NB4 (cell line): ENCODE measurements at places on chromosomes 5 and 9.

DNA sequence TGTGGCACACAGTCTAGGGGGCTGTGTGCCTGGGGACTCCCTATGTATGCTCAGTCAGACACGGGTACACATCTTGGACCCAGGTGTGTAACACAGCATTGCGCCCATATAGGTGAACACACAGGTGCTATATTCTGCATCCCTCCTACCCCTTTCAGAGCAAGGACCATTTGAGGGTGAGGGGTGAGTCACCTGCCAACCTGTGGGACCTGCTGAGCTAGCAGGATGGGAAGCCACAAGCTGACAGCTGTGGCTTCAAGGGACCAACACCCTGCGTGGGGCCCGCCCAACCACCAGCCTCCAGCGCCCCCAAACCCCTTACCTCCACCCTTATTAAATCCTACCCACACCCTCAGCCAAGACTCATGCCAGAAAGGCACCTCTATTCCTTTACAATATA, 14.6 kb upstream of the AQP7 start:
- peak; percentile 4 for DNase-seq

GRCh38 chr9:128493424-128493823, 11.1 kb upstream of the GLE1 start:
- DNase-seq: no peak

DNA sequence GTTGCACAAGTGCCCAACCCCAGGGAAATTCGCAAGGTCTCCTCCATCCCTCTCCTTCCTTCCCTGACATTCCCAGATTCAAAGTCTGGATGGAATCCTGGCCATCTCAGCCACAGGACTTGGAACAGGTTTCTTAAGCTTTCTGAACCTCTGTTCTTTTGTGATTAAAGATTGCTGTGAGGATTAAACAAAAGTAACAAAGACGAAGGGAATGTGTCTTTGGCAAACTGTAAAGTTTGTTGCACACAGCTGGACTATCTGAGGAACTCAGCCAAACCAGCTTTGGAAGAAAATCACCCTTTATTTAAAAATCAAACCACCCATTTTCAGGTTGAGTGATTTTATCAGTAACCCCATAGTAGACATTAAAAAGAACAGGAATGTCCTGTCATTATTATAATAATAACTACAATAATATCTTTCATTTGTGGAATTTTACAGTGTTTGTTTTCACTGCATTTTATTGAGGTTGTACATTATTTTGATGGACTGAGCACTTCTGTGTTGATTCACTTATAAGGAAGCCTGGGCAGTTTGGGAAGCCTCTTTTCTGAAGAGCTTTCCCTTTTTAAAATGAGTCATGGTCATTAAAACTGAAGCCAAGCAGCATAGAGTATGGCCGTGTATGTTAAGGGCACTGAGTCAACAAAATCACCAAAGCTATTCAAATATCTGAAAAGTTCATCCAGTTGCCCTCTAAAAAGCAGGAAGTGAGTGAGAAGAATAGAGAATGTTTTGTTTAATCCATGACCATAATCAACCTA, 310.2 kb downstream of the AGTPBP1 start:
- no peak for DNase-seq

- no peak for DNase-seq
Measured at GRCh38 chr5:165055476-165055875, 1550.1 kb downstream of the MAT2B start.

GRCh38 chr5:169442403-169442874, 141.1 kb upstream of the SPDL1 start:
- DNase-seq: peak; percentile 29

DNA sequence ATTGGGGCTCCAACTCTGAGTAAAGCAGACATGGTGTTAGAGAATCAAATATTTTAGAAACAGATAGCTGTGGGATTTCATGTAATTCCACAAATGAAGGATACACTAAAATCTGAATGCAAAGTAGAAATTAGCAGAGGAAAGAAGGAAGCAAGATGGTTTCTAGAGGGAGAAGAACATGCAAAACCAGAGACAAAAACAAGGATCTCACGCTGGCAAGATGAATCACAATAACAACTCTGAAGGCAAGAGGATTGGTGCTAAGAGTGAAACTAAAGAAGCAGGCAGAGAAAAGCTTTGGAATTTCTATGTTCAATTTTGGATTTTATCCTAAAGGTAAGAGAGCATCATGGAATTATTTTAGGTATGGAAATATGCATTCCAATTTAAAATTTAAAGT, 857.2 kb upstream of the COX7C start:
- no peak for DNase-seq

DNA sequence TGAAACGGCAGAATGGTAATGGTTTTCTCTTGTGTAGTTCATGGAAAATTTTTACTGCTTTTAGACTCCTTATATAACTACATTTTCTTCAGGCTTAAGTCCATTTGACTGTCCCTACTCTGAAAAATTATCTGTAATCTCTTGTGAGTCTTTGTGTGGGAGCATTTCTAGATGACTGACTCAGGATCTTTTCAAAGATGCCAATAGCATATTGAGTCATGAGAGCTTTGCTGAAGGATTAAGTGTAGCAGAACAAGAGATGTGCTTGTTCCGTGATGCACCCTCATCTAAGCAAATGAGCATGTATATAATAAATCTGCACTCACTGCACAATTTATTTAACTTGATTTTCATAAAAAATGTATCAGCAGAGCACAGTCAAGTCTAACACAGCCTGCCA, 298.7 kb upstream of the CDH6 start:
- no peak for DNase-seq

DNA sequence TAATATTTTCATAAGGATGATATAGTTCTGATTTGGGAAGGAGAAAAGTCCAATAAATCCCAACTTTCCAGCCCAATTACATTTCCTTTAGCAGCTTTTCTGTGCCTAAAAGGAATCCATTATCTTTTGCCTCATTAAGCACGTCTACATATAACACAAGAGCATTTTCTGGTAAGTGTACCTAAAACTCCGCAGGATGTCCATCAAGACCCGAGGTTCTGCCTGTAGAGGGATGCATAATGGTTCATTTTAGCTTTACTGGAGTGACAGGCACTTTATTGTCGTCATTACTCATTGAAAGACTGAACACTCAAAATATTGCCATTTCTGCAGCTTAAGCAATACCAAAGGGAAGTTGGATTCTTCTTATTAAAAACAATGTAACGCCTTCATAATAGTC, 669.0 kb downstream of the PRELID2 start:
- DNase-seq: no peak

- peak; percentile 20 for DNase-seq
Measured at GRCh38 chr5:109479260-109479860, 69.6 kb upstream of the PJA2 start.

- no peak for DNase-seq
Measured at GRCh38 chr5:89988998-89989655, 420.4 kb downstream of the CETN3 start.

DNA sequence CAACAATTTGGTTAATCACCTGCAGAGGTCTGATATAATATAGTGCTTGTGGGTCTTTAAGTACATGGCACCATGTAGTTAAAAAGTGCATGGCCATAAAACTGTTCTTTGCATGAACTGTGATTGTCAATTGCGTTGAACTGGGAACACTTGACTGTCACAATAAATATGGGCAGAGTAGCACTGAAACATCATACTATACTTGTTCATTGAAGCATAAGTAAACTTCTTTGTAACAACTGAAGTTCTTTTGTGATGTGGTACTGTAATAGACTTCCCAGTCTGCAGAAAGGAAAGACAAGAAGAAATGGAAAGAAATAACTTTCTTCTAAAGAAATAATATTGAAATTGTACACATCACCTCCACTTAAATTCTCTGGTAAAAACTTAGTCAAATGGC, 9.8 kb upstream of the NTRK2 start:
- DNase-seq: no peak

DNA sequence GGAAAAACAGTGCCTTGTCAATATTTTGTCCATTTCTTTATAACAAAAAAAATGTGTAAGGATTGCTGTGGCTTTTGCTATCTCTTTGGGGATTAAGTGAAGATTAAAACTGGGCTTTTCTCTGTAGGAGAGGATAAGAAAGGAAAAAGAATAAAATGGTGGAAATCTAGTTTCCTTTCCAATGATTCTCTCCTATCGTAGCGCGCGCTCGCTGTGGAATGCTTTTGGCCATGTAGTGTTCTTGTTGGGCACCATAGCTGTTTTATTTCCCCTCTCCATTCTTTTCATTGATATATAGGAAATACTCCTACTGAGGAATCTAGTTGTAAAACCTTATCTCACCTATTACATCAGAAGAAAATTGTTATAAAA, 1.5 kb downstream of the STXBP1 start:
- DNase-seq: no peak

- peak; percentile 30 for DNase-seq
Measured at GRCh38 chr5:126597156-126597555, 2.1 kb upstream of the ALDH7A1 start.

GRCh38 chr5:64330728-64331231, 165.1 kb downstream of the RNF180 start:
- no peak for DNase-seq

GRCh38 chr5:72138943-72139521, 31.8 kb downstream of the MAP1B start:
- DNase-seq: peak; percentile 58

DNA sequence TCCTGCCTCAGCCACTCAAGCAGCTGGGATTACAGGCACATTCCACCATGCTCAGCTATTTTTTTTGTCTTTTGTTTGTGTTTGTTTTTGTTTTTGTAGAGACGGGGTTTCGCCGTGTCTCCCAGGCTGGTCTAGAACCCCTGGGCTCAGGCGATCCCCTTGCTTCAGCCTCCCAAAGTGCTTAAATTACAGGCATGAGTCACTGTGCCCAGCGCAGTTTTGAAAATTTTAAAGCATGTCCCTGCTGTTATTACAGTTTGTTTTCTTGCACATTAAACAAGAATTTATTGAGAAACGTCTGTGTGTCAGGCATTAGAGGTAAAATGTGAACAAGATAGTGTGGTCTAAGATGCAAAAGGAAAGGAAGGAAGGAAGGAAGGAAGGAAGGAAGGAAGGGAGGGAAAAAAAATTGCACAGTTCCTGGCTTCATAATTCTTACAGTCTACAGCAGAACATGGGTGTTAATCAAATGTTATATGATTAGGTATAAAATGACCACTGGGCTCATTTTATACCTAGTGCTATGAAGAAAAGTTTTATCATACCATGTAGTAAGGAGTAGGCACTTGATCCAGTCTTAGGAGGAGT, 205.4 kb downstream of the SNX18 start:
- no peak for DNase-seq

GRCh38 chr5:16179936-16180788, 571 bp upstream of the MARCHF11 start:
- no peak for DNase-seq

- no peak for DNase-seq
Measured at GRCh38 chr9:19298436-19299000, 68.0 kb downstream of the DENND4C start.

DNA sequence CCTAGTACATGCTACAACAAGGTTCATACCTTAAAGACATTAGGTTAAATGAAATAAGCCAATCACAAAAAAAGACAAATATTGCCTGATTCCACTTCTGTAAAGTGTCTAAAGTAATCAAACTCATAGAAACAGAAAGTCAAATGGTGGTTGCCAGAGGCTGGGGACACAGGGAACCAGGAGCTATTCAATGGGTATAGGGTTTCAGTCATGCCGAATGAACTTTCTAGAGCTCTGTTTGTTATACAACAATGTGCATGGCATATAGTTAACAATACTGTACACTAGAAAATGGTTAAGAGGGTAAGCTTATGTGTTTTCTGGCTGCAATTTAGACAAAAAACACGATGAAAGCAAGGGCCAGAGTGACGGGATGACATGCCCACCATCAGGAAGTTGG, 70.8 kb upstream of the EGFLAM start:
- DNase-seq: no peak

DNA sequence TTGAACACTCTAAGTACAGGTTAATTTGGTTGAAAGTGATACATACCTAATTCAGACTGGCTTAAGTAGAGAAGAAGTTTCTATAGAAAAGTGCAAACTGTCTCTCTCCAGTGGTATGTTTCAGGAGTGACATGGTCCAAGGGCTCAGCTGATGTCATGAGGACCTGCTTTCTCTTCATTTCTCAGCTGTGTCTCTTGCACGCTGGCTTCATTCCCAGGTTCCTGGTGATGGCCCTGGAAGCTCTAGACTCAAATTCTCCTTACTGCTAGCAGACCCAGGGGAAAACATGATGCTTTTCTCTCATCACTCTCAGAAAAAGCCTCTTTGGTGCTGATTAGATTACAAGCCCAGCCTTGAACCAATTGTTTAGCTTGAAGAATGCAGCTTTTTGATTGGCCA, 211.9 kb upstream of the CLINT1 start:
- no peak for DNase-seq

GRCh38 chr5:50564079-50564478, 102.4 kb upstream of the PARP8 start:
- no peak for DNase-seq

- no peak for DNase-seq
Measured at GRCh38 chr9:2338777-2339365, 282.7 kb upstream of the VLDLR start.

DNA sequence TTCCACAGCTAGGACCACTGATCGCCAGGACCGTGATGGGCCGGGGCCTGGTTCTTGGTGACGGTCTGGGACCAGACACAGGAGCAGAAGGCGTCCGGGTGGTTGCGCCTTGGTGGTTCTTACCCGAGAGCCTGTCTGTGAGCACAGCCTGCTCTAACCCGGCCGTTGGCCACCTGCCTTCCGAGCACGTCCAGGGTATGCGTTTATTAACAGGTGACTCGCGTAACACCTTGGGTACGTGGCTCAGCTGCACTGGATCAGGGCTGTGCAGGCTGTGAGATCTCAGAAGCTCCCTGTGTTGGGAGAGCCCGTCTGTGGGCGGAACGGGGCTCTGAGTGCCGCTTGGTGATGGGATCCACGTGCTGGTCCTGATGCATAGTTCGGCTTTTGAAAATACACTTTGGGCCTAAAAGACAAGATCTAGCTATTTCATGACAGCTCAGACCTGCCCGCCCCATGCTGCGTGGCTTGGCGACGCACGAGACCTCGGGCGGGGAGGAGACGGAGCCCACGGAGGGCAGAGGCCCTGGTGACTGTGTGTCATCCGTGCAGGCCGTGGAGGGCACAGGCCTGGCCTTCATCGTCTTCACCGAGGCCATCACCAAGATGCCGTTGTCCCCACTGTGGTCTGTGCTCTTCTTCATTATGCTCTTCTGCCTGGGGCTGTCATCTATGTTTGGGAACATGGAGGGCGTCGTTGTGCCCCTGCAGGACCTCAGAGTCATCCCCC, 6.7 kb upstream of the SLC6A18 start:
- no peak for DNase-seq

- peak; percentile 100 for DNase-seq
Measured at GRCh38 chr5:172114875-172115422, 73.1 kb downstream of the STK10 start.

GRCh38 chr9:105341434-105342146, 97.1 kb downstream of the SLC44A1 start:
- DNase-seq: no peak
